Fibroblast of lung (primary cell): ENCODE measurements at places on chromosomes 6 and 20.

DNA sequence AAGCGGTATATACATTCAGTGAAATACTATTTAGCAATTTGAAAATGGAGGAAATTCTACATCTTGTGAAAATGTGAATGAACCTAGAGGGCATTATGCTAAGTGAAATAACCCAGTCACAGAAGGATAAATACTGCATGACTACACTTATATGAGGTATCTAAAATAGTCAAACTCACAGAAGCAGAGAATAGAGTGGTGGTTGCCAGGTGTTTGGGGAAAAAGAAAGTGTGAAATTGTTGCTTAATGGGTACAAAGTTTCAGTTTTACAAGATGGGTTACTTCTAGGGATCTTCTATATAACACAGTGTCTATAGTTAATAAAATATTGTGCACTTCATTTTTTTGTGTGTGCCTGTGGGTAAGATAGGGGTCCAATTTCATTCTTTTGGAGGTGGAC is 1152.0 kb downstream of the EPHA7 start:
- no peaks in the 10 kb centered on the region for H3K27me3 ChIP-seq
- no peaks in the 10 kb centered on the region for H3K36me3 ChIP-seq
- H3K4me1 ChIP-seq, result no peaks in the 10 kb centered on the region
- H3K27ac ChIP-seq, result no peak overlapping the region
- no peak for DNase-seq
- H3K4me3 ChIP-seq, result no peak overlapping the region

GRCh38 chr6:157595768-157596167 is 214.8 kb downstream of the ZDHHC14 start:
- no peak overlapping the region for H3K27ac ChIP-seq
- no peak for DNase-seq
- H3K27me3 ChIP-seq, result no peaks in the 10 kb centered on the region
- no peaks in the 10 kb centered on the region for H3K36me3 ChIP-seq
- H3K4me3 ChIP-seq, result no peak overlapping the region

- no peak overlapping the region for H3K4me3 ChIP-seq
- DNase-seq, result no peak
- no peaks in the 10 kb centered on the region for H3K27me3 ChIP-seq
- no peak overlapping the region for H3K27ac ChIP-seq
- H3K4me1 ChIP-seq, result no peaks in the 10 kb centered on the region
Observed at GRCh38 chr6:45822873-45823272, 192.8 kb downstream of the CLIC5 start.

DNA sequence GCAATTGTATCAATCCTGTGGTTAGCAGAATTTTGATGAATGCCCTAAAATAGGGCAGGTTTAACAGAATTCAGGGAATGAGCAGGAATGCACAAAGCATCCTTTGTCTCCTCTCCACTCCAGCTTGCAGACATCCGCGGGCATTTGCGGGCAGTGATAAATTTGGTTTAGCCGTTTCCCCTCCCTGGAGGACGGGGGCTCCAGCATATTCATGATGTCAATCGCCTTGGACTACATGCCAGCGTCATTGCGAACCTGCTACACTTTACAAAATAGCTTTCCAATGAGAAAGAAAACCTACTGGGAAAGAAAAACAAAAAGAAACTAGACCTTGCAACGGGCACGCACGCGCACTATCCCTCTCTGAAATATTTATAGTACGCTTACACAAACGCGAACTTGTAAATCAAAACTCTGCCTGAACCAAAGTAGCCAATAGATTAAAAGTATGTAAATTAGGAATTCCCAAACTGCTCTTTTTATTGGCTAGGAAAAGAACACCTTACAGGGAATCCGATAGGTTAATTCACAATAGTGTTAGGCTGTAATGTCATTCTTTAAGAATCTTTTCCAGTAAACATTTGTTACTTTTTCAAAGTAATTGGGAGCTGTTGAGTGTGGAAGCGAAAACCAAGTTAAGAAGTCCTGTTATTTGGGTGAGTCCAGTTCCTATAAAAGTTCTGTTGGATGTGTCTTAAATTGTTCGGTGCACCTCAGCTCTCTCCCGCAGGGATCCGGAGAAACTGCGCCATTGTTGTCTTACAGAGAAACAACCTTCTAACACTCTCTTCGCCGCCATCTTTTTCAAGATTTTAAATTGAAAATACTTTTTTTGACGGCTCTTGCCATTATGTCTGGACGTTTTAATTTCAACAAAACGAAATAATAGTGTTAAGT is 136.7 kb downstream of the HFE start:
- H3K36me3 ChIP-seq, result no peaks in the 10 kb centered on the region
- peak overlapping the region; percentile 63 for H3K4me3 ChIP-seq
- DNase-seq, result peak; percentile 98
- no peaks in the 10 kb centered on the region for H3K27me3 ChIP-seq
- no peaks in the 10 kb centered on the region for H3K4me1 ChIP-seq

- no peaks in the 10 kb centered on the region for H3K4me1 ChIP-seq
- no peak overlapping the region for H3K4me3 ChIP-seq
- no peaks in the 10 kb centered on the region for H3K27me3 ChIP-seq
- DNase-seq, result peak; percentile 21
- no peaks in the 10 kb centered on the region for H3K36me3 ChIP-seq
Observed at GRCh38 chr6:97437087-97437486, 154.1 kb upstream of the MMS22L start.

DNA sequence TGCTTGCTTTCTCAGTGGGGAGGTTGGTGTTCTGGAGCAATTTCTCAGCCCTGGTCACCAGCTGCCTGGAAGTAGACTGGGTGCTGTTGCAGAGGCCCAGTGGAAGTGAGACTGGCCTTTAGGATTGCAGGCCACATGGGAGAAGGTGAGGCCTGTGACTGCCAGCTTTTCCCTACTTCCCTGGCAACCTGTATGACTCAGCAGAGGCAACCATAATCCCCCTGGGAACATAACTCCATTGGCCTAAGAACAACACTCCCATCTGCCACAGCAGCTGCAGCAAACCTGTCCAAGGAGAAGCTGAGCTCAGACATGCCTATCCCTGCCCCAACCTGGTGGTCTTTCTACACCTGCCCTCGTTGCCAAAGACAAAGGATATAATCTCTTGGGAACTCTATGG is 473.5 kb upstream of the SPTLC3 start:
- H3K36me3 ChIP-seq, result no peaks in the 10 kb centered on the region
- H3K27me3 ChIP-seq, result no peaks in the 10 kb centered on the region
- no peak for DNase-seq

DNA sequence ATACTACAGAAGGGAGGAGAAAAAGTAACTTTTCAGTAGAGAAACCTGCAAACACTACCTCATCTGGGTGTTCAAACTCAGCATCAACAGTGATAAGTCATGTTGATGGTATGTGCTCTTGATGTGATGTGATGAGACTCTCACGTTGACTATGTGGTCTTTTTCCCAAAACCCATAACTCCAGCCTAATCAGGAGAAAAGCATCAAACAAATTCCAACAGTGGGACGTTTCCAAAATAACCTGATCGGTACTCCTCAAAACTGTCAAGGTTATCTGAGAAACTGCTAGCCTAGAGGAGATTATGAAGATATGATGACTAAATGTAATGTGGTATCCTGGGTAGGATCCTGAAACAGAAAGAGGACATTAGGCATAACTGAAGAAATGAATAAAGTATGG is 41.9 kb upstream of the TAB2 start:
- H3K27me3 ChIP-seq, result peaks cover 5% of the 10 kb centered on the region
- DNase-seq, result no peak
- H3K4me3 ChIP-seq, result no peak overlapping the region
- no peak overlapping the region for H3K27ac ChIP-seq
- no peaks in the 10 kb centered on the region for H3K36me3 ChIP-seq
- no peaks in the 10 kb centered on the region for H3K4me1 ChIP-seq

DNA sequence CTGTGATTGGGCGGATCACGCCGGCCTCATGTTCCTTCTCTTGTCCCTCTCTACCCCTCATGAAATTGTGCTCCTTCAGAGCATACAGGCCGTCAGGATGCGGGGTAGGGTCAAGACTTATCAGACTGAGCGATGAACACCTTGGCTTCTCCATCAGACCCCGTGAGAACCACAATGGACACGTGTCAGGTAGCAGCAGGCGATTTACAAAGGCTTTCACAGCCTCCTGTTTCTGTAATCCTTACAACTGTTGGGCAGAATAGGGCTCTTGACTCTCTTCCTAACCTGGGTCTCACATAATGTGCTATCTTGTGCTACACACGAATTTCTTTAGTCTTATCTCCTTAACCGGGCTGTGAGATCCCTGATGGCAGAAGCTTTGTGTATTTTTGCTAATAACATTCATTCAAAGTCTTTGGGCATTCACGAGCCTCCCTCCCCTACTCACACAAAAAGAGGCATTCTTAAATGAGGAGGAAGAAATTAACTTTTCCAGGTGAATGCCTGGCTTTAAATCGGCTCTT is 122.9 kb upstream of the SLC22A23 start:
- peaks cover 2% of the 10 kb centered on the region for H3K27me3 ChIP-seq
- H3K4me3 ChIP-seq, result no peak overlapping the region
- H3K4me1 ChIP-seq, result peaks cover 2% of the 10 kb centered on the region
- no peaks in the 10 kb centered on the region for H3K36me3 ChIP-seq
- no peak overlapping the region for H3K27ac ChIP-seq

GRCh38 chr6:96164802-96165201 is 149.0 kb downstream of the FUT9 start:
- H3K27ac ChIP-seq, result no peak overlapping the region
- no peaks in the 10 kb centered on the region for H3K4me1 ChIP-seq
- H3K36me3 ChIP-seq, result no peaks in the 10 kb centered on the region
- no peak overlapping the region for H3K4me3 ChIP-seq

GRCh38 chr6:67768972-67769371 is 866.1 kb upstream of the ADGRB3 start:
- H3K27me3 ChIP-seq, result no peaks in the 10 kb centered on the region
- H3K27ac ChIP-seq, result no peak overlapping the region
- DNase-seq, result no peak
- H3K4me3 ChIP-seq, result no peak overlapping the region
- no peaks in the 10 kb centered on the region for H3K4me1 ChIP-seq
- H3K36me3 ChIP-seq, result no peaks in the 10 kb centered on the region

DNA sequence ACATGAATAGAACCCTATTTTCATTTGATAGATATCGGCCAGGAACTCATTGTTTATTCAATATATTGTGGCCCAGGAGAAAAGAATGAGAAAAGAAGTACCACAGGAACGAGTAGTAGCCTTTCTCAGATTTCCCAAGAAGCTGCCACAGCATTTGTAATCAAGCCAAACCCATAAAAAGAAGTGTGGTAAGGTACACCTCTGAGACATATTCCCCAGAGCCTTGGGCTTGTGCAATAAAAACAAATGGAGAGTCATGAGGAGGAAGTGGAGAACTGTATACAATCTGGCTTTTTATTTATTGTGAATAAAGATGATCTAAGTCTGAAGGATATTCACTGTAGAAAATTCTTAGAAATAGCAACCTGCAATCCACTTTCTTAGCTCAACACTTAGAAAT is 36.7 kb downstream of the KIF6 start:
- H3K27me3 ChIP-seq, result no peaks in the 10 kb centered on the region
- peak; percentile 76 for DNase-seq
- H3K4me1 ChIP-seq, result no peaks in the 10 kb centered on the region
- no peak overlapping the region for H3K4me3 ChIP-seq
- H3K27ac ChIP-seq, result no peak overlapping the region
- no peaks in the 10 kb centered on the region for H3K36me3 ChIP-seq

- H3K4me3 ChIP-seq, result no peak overlapping the region
- DNase-seq, result no peak
- no peaks in the 10 kb centered on the region for H3K4me1 ChIP-seq
- H3K27ac ChIP-seq, result no peak overlapping the region
Observed at GRCh38 chr6:108251252-108251651, 9.6 kb downstream of the SNX3 start.

DNA sequence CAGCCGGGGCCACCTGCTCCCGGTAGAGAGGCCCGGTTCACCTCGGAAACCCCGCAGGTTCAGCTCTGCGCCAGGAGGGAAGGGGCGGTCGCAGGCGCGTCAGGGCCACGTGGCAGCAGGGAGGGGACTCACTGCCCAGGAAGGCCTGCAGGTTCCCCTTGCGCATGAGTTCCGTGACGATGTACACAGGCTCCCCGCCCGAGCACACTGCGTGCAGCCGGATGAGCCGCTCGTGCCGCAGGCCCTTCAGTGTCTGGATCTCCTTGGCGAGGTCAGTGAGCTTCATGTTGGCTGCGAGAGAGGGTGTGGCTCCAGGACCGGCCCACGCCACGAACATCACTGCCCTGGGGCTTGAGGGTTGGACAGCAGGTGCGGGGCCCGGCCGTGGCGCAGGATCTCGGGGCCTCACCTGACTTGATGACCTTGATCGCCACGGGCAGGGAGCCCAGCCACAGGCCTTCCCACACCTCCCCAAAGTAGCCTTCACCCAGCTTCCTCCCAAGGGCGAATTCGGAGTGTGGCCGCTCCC is 4.9 kb upstream of the PTK6 start:
- no peak overlapping the region for H3K4me3 ChIP-seq
- no peak for DNase-seq
- peaks cover 3% of the 10 kb centered on the region for H3K27me3 ChIP-seq
- no peak overlapping the region for H3K27ac ChIP-seq

GRCh38 chr6:163900570-163900969 is 486.1 kb downstream of the QKI start:
- DNase-seq, result peak; percentile 24
- H3K4me1 ChIP-seq, result no peaks in the 10 kb centered on the region
- H3K4me3 ChIP-seq, result no peak overlapping the region
- H3K27me3 ChIP-seq, result peaks cover 3% of the 10 kb centered on the region

DNA sequence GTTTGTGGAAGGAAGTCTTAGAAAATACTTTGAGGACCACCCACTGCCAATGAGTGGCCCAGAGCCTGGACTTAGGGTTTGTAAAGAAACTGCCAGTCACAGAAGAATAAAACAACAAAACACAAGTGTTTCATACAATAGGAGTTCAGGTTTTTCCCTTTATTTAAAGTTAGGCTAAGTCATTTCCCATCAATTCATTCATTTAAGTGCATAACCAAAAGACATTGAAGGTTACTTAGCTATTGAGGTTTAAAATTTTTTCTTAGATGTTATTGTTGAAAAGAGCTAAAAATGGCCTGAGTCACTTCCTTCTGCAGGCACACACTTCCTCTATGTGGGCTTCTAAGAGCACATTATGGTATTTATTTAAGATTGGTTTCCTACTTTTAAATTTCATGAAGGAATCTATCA is 54.2 kb downstream of the ARMC2 start:
- no peaks in the 10 kb centered on the region for H3K27me3 ChIP-seq
- peak; percentile 52 for DNase-seq
- no peaks in the 10 kb centered on the region for H3K4me1 ChIP-seq
- H3K27ac ChIP-seq, result no peak overlapping the region
- no peaks in the 10 kb centered on the region for H3K36me3 ChIP-seq
- no peak overlapping the region for H3K4me3 ChIP-seq

- peak overlapping the region; percentile 70 for H3K27ac ChIP-seq
- peaks cover 14% of the 10 kb centered on the region for H3K4me1 ChIP-seq
- DNase-seq, result peak; percentile 90
- no peaks in the 10 kb centered on the region for H3K27me3 ChIP-seq
Observed at GRCh38 chr6:111759836-111760785, 113.1 kb downstream of the FYN start.

- H3K36me3 ChIP-seq, result no peaks in the 10 kb centered on the region
- H3K27me3 ChIP-seq, result no peaks in the 10 kb centered on the region
- H3K4me3 ChIP-seq, result no peak overlapping the region
- H3K27ac ChIP-seq, result no peak overlapping the region
Observed at GRCh38 chr6:161150136-161150535, 123.7 kb downstream of the AGPAT4 start.
